Stimulated activated CD8-positive, alpha-beta memory T cell treated with anti-CD3 and anti-CD28 coated beads, Interleukin-15, amount 100 ng/mL, for 24 hours (primary cell): ENCODE measurements at places on chromosomes 12 and 14.
A peak's percentile ranks its signal among the peaks of the same experiment; 100 is the strongest.

DNA sequence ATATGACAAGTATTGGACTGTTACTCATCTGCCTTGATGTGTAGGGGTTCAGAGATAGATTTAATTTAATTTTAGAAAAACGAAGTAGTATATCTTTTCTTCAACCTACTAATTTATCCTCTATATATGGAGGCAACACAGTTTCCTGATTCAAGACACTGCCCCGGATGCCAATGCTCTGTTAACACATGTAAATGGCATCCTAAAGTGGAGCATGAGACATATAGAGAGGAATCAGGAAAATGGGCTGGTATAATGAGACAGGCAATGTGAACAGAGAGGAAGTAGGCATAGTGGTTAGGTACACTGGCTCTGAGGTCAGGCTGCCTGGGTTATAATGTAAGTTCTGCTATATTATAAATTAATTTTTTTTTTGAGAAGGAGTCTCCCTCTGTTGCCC lies 85.6 kb downstream of the OTOGL start:
- no peak for DNase-seq

DNA sequence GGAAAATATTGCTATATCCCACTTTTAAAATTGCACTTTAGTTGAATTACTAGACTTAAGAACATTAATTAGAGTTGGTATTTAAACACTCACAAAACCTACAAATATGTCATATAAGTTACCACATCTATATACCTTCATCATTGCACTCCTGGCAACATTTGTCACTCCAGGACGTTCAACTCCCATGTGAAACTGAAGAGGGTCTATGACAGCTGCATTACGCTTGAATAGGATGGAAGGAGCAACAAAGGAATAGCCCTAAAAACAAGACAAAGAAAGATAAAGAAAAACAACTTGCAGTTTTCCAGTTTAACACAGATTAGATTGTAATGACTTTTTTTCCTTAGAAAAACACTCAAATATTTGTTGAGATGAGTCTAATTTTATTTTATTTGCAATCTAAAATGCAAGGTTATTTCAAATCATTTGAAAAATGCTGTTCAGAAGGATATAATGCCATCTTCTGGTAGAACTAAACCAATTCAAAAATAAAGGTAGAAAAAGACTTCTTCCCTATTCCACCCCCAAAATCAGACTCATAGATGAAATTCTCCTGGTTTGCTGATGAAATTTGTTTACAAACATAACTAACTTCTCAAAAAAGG lies 84.3 kb upstream of the TTC7B start:
- no peak for DNase-seq

GRCh38 chr12:86741531-86741930 lies 485.3 kb upstream of the MGAT4C start:
- DNase-seq: no peak

DNA sequence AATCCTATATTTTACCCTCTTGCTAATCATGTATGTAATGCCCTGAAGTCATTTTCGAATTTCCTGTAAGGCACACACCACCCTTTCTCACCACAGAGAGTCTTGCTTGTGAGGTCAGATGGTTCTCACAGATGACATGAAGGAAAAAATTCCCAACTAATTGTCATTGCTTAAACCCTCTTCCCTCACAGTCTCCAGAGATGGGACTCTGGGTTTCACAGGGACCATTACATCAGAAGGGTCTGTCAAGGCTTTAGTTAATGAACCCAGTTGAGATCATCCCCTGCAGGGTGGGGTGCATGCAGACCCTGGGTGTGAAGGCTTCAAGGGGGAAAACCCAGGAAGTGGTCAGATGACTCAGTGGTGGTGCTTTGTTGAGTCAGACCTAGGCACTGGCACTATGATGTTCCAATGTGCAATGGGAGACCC lies 229.6 kb downstream of the BCAT1 start:
- DNase-seq: no peak

GRCh38 chr12:123571343-123571813 lies 13.0 kb upstream of the TMED2 start:
- no peak for DNase-seq

- no peak for DNase-seq
Observed at GRCh38 chr14:39873791-39874190, 441.6 kb upstream of the FBXO33 start.

DNA sequence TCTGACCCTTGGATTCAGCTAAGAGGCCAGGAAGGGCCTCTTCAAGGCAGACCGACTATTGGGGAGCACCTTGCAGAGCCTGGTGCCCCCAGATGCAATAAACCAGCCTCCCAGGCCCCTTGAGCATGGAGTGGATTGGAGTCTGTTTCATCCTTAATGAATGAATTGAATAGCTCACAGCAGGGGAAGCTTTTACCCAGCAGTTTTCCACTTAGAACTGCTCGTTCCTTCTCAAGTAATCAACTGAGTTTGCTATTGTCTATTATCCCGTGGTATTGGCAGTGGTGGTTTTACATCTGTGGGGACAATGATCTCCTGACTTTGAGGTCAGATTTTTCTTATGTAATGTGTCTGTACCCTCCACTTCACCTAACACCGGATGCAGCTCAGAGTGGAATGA lies 197.6 kb downstream of the AACS start:
- no peak for DNase-seq

DNA sequence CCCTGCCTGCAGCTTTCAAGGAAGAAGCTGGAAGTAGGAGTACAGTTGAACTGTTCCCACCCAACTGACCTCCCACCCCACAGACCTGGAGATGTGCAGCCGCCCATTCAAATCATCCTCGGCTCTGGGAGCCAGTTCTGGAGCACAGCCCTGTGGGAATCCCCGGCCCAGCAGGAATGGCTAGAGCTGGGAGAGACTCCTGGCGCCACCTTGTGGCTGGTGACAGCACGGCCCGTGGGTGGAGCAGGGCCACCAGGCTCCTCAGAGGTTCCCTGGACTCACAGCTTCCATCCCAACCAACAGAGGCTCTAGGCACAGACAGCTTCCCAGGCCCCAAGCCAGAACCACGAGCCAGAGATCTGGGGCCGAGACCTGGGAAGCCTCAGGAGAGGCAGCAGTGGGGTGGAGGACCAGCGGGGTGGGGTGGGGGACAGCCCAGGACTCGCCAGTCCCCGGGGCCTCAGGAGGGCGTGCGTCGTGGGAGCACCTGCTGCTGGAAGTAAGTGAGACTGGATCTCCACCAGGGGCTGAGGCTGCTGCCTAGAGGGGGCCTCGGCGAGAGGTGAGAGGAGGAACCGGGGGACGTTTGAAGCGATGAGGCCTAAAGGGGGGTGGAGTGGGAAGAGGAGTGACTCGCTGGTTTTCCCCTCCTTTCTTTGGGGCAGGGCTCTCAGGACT lies 43.4 kb downstream of the RNF34 start:
- peak; percentile 49 for DNase-seq

GRCh38 chr14:101560534-101561113 lies 671 bp upstream of the DIO3 start:
- no peak for DNase-seq

DNA sequence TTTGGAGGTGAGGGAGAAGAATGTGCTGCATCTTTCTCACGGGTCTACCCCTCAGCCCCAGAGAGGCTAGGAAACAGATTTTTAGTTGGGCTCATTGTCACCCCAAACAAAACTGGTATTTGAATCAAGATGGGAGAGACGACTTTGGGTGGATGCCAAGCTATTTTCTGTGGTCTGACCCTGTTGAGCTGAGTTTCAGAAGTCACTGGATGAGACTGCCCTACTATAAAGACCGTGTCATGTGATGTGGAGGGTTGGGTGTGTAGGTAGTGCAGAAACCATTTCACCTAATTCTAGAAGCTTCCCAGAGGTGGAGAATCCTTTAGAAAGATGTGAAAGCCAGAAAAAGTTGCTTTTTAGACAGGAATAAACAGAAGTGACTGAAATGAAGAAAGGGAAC lies 60.2 kb downstream of the IFT43 start:
- no peak for DNase-seq

- no peak for DNase-seq
Observed at GRCh38 chr12:128531170-128531569, 264.2 kb downstream of the TMEM132C start.

DNA sequence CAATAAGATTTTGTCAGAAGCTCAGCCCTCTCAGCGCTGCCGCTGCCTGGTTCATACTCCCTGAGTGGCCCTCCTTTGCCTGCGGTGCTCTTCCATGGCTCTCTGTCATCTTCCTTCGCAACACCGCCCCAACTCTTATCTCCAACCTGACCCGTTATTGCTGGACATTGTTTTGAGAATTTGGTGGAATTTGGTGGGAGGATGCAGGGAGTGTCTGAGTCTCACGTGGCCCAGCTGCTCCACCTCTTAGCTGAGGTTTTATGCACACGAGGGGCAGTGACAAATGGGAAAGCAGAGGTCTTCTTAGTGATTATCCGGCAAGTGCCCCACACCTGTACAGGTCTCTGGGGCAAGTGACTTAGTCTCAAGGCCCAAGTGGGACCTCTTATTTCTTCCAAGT lies 97.5 kb upstream of the RPH3A start:
- DNase-seq: no peak

DNA sequence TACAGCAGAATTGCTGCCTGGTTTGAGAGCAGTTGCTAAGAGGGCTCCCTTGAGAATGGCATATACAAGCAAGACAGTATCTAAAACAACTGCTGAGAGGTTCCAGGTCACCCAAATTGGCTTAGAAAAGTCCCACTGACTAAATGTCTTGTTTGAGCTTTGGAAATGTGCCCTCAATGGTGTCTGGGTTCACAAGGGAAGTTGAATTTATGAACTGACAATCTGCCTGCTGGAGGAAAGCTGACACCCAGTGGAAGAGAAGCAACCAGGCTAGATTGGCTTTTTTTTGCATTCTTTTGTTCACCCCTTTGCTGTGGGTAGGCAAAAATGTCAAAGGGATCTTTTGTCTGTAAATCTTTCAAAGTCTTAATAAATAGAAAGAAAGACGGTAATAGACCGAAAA lies 44.6 kb upstream of the NPFF start:
- DNase-seq: no peak

DNA sequence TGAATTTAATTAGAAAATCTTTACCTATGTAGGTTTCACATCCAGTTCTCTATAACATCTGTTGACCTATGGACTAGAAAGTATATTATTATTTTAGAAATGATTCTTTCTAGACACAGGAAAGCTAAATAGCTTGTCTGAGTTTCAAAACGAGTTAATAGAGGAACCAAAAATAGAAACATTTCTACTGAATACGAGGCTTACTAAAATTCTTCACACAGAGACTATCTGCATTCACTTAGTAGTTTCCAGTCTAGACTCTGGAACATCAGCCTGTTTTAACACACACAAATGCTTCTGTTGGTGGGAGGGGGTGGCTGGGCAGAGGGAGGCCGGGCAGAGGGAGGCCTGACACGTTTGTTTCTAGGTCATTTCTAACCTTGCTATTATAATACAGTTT lies 29.7 kb downstream of the RGS6 start:
- no peak for DNase-seq

DNA sequence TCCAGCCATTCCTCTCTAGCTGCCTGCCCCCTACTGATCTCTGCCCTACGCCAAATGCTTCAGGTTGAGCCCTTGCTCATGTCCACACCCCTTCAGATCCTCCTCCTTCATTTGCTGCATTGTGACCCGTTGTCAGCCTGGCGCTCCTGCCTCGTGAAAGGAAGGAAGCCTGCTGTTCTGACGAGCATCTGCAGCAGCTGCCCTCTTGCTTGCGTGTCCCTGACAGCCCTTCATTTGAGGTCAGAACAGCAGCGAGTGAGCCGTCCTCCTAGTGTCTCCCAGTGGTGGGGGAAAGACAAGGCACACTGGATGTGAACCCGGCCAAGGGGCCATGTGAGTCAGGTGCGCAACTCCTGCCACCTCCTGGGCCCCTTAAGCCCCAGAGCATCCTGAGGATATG lies 3.0 kb upstream of the PIANP start:
- DNase-seq: no peak
